T-helper 9 cell (primary cell): ENCODE measurements at places on chromosomes 1 and 21.

- no peak for DNase-seq
Observed at GRCh38 chr1:199550199-199551065, 477.1 kb upstream of the NR5A2 start.

DNA sequence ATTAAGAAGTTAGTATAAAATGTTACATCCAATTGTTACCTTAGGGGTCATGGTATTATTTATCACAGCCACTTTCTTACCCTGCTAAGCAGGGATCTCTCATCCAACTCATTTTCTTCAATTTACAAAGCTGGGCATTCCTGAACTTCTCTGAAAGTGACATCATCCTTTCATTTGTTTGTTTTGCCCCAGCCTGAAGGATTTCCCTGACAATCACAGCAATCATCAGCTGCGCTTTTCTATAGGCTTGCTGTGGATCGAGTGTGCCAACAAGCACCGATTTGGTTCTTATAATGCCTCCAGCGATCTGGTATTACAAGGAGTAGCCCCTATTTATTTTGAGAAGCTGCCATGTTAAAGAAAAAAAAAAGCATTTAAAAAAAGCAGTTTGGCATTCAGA is 240.2 kb downstream of the USH2A start:
- no peak for DNase-seq

GRCh38 chr21:45450423-45451090 is 45.6 kb downstream of the COL18A1 start:
- no peak for DNase-seq

- no peak for DNase-seq
Observed at GRCh38 chr1:232628335-232629249, 1.3 kb downstream of the SIPA1L2 start.

DNA sequence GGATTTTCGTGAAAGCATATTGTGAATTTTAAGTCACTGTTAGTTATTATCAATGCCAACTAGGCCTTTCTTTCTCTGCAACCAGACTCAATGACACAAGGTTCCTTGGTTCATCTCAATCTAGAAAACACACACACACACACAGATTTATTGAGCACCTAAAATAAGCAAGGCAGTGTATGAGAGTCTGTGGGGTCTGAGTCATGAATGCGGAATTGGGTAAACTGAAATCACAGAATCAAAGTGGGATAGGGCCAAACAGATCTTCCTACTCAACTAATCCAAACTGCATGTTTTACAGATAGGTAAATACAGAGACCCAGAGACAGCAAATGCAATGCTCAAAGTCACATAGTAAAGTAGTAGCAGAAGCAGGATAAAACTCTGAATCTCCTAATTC is 48.5 kb upstream of the NRDC start:
- DNase-seq = no peak

DNA sequence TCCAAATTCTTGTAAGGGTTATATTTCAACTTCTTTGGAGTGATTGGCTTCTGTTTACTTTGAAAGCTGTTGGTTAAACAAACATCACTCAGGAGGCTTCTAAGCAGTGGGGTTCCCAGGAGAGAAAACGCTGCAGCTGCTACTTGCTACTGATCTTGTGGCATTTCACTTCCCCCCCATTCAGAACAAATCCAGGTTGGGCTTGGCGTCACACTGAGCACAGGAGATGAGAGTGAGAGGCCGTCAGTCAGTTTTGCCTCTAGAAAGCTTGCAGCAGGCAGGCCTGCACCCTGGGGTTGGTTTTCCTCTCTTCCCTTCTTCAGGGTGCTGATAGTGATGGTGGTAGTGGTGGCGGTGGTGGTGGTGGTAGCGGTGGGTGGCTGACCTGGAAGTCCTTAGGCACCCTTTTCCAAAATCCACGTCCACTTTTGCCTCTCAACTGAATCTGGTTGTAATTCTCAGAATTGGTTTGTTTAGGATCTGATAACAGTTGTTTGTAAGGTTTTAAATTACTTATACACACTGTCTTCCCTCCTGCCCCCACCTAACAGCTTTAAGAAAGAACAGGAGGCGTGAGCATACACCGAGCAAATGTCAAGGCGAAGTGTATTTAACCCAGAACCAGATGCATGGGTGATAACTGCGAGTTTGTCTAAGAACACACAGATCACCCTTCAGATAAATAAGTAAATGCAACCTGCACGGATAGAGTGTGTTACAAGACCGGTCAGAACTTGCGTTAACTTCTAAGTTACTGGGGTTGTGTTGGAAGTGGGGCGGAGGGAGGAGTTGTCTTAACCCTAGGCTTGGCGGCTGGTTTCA is 3.2 kb upstream of the PROX1 start:
- DNase-seq = no peak

DNA sequence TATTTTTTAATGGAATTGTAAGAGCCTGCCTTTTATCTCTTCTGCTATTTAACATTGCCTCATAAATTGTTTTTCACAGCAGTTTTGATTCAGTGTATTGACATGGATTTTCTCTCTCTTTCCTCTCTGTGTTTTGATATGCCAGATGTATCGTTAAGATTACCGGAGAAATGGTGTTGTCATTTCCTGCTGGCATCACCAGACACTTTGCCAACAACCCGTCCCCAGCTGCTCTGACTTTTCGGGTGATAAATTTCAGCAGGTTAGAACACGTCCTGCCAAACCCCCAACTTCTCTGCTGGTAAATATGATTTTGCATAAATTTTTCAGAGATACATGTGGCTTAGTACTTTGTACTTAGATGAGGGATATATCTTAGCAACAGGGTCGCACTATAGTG is 23.1 kb upstream of the DYNLT5 start:
- DNase-seq = no peak

DNA sequence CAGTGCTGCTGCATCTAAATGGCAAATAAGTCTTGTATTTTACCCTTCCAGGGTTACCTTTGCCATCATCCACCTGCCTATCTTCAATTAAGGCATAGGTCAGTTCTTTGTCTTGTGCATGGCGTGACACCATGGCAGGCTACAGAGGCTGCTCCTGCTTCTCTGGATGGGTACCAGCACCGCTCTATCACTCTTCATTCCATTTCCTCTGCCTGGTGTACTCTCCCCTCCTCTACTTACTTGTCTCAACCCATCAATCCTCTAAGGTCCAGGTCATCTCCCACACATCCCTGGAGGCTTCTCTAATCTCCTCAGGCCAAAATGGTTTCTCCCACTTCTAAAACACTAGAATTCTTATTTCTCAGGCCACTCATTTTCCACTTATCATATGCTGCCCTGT is 257.5 kb downstream of the BARHL2 start:
- DNase-seq = no peak

- no peak for DNase-seq
Observed at GRCh38 chr1:26811057-26811456, 15.4 kb upstream of the ZDHHC18 start.

DNA sequence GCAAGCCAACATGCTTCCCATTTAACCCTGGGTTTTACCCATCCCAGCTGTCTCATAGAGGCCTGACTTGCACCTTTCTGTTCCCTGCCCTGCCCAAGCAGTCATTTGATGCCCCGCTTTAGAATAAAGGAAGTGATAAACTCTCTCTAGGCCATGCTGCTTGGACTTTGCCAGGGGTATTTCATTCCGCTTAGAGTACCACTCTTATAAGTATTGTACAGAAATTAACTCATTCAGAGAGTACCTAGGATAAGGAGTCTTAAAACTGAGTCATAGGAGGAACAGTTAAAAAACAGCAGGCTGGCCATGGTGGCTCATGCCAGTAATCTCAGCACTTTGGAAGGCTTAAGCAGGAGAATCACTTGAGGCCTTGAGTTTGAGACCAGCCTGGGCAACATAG is 21.0 kb upstream of the LYST start:
- no peak for DNase-seq

DNA sequence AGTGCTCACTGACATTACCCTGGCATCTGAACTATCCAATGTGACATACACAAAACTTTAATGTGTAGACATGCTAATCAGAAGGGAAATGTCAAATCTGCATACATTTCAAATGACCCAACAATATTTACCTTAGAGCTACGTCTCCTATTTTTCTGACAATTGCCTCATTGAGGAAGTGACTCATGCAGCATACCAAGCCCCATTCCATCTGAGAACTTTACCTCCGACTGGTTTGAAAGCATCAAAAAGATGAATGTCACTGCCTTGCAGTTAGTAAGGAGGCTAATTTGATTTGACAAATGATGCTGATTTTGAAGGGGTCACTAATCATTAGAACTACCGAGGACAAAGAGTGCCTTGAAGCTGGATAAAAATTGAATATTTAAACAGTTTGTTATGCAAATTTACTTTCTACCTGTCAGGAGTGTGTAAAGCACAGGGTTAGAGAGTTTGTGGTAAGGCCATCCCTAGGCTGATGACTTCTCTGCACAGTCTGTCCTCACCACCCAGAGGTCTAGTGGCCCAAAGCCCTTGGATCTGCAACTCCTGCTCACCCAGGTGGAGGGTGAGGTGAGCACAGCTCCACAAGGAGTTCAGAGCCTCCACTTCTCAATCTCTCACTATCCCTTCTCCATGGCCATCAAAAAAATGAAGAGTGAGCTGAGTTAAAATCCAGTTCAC is 500.3 kb upstream of the C1orf87 start:
- DNase-seq = no peak

GRCh38 chr1:156959414-156959813 is 39.0 kb downstream of the LRRC71 start:
- no peak for DNase-seq

DNA sequence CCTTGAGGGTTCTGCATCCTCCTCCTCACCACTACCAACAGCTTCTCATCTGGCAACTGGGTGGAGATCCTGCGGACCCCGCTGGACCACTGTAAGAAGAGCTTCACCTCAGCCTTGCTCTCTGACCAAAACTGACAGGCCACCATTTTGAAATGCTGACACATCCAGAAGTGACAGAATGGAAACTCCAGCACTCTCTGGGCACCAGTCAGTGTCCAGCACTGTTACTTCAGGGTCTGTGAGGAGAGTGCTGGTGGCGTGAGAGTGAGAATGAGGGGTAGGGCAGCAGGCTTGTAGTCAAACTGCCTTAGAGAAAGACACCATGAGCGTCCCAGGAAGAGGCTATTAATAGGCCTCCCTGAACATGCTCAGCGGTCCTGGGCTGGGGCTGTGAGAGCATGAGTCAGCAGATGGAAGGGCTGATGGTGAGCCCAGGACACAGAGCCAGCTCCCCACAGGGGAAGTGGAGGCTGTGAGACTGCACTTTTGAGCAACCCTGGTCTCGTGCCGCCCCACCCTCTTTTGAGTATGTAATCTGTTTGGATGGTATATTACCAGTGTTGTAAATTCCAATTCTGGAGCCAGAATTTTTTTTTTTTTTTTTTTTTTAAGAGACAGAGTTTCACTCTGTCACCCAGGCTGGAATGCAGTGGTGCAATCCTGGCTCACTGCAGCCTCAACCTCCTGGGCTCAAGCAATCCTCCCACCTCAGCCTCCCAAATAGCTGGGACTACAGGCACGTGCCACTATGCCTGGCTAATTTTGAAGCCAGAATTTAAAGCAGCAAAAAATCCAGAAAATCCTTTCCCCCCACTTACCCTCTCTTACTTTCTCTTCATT is 34.4 kb upstream of the SLC30A1 start:
- DNase-seq = no peak

DNA sequence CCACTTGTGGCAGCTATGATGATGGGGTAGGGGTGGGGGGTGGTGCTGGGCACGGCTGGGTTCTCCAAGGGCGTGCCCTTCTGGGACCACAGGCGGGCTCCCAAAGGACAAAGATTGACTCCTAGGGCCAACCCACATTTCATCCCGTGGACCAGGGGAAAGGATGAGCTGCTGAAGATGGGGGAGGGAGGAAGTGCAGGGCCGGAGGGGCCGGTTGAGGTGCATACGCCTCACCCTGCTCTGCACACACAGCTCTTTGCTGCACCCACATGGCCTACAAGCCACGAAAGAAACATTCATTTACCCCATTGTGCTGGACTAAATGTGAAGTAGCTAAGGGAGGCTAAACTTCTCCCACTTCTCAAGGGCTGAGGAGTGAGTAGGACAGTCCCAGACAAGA is 34.2 kb upstream of the GNPAT start:
- no peak for DNase-seq

DNA sequence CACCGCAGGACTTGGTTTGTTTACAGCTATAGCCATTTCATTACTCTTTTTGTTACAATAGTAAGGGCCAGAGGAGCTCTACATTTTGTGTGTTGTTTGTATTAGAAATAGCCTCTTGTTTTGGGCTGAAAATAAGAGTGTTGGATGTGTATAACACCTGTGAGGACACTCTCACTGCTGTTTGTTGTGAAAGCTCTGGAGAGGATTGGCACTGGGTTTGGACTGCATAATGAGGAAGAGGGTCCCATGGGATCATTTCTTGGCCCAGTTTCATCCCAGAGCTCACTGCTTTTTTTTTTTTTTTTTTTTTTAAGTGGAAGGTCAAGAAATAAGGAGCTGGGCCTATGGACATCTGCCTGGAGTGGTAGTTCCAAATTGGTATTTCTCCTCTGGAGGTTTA is 61.6 kb upstream of the KIAA0040 start:
- DNase-seq = no peak

GRCh38 chr21:45228171-45228641 is 59.5 kb downstream of the POFUT2 start:
- DNase-seq = peak; percentile 57

- DNase-seq = no peak
Observed at GRCh38 chr1:229046251-229046853, 224.6 kb upstream of the RAB4A start.

GRCh38 chr1:168419736-168420135 is 124.1 kb downstream of the XCL2 start:
- DNase-seq = no peak

DNA sequence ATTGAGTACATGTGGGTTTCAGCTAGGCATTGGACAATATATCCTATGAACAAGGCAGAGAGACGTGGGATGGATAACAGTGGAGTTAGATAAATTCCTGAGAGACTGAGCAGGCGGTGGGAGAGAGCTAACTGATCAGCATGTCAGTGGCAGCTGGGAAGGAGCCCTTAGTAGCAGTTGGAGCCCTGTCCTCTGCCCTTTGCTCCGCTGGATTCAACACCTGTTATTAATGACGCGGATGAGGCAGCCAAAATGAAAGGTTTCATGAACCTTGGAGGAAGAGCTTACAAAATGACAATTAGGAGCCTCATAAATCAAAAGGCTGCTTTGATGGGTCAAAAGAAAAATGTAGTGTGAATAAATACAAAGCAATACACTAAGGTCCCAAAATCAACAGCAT is 16.1 kb downstream of the UBIAD1 start:
- no peak for DNase-seq

GRCh38 chr1:54200519-54200997 is 591 bp downstream of the MRPL37 start:
- DNase-seq = no peak

- DNase-seq = no peak
Observed at GRCh38 chr1:226778657-226779058, 39.6 kb upstream of the ITPKB start.

DNA sequence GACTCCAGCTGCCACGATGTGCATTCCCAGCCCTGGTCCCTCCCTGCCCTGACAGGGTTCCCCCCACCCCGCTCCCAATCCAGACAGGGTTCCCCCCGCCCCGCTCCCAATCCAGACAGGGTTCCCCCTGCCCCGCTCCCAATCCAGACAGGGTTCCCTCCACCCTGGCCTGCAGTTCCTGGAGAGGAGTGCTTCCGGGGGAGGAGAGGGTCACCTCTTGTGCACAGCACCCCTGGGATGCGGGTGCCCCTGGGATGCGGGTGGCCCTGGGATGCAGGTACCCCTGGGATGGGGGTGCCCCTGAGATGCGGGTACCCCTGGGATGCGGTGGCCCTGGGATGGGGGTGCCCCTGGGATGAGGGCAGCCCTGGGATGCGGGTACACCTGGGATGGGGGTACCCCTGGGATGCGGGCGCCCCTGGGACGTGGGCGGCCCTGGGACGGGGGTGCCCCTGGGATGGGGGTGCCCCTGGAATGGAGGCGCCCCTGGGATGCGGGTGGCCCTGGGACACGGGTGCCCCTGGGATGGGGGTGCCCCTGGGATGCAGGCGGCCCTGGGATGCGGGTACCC is 36.7 kb upstream of the SLC19A1 start:
- DNase-seq = no peak

- no peak for DNase-seq
Observed at GRCh38 chr1:10730985-10731384, 65.5 kb downstream of the CASZ1 start.
